CD4-positive, alpha-beta T cell treated with Interleukin-17A for 4 hours (primary cell): ENCODE measurements at places on chromosomes 3 and 15.

- DNase-seq: no peak
Measured at GRCh38 chr15:94968133-94968532, 736.8 kb downstream of the MCTP2 start.

DNA sequence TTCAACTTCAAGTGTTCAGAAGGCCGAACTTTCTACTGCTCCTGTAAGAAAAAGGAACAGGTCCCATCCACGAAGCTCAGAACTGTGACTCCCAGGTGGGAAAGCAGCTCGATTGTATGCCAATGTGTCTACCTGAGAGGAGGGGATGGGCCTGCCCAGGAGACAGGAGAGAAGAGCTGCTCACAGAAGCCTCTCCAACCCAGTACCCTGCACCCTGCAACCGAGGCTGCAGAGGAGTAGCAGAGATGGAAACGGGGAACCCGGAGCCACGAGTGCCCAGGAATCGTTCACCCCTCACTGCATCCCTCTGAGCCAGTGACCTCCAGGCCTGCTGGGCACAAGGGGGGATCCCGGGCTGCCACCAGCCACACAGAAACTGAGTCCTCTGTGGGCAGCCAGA, 86.5 kb upstream of the PRR23E start:
- DNase-seq: no peak

DNA sequence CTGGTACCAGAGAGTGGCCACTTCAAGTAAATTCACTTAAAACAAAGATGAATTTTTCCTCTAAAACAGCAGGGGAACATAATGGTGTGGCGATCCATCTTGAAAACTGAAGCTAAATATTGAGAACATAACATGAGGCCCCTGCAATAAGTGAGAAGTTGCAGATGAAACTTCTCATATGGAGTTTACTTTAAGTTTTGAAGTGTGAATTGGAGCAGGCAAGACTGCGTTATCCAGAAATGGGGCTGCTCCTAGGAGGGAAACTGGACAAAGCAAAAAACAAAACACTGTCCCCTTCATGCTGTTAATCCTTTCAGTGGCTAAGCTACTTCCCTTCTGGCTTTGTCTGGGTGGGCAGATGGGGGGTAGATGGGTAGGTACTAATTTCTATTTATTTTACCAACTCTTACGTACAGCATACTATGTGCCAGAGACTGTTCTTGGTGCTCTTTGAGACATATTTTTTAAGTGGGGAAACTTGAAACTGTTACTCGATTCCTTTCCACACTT, 172.8 kb downstream of the TAFA4 start:
- DNase-seq: no peak

DNA sequence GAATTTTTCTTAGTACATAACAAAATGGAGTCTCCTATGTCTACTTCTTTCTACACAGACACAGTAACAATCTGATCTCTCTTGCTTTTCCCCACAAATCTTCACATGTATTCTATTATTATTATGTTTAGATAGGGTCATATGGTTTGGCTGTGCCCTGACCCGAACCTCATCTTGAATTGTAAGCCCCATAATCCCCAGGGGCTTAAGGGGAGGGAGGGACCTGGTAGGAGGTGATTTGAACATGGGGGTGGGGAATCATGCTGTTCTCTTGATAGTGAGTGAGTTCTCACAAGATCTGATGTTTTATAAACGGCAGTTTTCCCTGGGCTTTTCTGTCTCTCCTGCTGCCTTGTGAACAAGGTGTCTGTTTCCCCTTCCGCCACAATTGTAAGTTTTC, 86.7 kb upstream of the SELENOK start:
- no peak for DNase-seq

DNA sequence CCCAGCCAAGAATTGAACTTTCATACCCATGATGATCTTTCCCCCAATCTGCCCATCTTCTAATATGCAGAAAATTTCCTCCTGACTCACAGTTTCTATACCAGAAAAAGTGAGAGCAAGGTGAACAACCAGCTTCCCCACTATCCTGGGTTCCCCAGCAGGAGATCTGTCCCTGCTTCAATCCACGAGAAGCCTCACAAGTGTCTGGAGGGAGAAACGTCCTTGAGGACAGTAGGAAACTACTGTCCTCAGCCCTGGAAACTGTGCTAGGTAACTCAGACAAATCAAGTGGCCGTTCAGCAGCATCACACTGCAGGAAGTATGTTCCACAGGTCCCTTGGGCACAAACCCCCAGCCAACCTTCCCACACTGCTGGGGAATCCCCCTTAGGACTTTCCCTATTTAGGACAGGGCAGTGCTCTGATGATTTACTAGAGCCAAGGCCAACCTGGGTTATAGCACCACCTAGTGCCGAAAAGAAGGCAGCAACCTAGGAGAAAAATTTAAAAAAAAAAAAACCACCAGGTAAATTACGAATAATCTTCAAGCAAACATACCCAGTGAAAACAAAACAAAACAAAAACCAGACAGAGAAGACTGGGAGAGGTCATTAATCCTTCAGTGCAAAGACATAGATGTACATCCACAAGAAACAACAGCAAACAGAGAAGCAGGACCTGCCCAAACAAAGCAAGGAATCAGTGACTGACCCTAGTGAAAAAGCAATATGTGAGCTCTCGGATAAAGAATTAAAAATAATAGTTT, 36.0 kb downstream of the MORC1 start:
- DNase-seq: peak; percentile 10

- no peak for DNase-seq
Measured at GRCh38 chr3:172629470-172629869, 81.4 kb downstream of the NCEH1 start.

- no peak for DNase-seq
Measured at GRCh38 chr3:138449490-138449889, 15.1 kb downstream of the ESYT3 start.

DNA sequence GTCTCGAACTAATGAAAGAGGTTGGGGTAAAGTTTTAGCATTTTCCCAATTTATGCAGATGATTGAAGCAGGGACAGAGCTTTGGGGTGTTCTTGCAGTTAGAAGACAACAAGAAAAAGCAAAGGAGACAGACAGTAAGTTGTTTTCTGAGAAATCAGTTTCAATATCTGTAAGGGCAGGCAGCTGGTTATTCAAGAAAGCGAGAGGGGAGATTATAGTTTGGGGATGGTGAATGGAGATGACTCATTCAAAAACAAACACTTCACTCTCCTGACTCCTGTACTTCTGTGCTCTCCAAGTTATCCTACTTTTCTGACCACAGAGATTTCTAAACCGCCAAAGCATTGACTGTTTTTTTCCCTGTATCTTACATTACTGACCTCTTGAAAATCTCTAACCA, 352.0 kb downstream of the GAP43 start:
- DNase-seq: no peak

DNA sequence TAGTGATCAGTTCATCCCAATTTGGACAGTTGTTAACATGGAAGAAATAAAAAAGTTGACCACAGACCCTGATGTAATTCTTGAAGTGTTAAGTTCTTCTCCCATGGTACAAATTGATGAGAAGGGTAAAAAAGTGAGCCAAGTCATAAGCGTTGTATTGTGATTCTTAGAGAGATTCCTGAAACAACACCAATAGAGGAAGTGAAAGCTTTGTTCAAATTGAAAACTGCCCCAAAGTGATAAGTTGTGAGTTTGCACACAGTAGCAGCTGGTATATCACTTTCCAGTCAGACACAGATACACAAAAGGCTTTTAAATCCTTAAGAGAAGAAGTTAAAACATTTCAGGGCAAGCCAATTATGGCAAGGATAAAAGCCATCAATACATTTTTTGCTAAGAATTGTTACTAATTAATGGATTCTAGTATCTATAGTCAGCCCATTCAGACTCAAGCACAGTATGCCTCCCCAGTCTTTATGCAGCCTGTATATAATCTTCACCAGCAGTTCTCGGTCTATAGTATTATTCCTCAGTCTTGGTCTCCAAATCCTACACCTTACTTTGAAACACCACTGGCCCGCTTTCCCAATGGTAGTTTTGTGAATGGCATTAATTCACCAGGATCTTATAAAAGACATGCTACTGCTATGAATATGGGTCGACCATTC, 38.2 kb downstream of the CDIN1 start:
- DNase-seq: no peak

DNA sequence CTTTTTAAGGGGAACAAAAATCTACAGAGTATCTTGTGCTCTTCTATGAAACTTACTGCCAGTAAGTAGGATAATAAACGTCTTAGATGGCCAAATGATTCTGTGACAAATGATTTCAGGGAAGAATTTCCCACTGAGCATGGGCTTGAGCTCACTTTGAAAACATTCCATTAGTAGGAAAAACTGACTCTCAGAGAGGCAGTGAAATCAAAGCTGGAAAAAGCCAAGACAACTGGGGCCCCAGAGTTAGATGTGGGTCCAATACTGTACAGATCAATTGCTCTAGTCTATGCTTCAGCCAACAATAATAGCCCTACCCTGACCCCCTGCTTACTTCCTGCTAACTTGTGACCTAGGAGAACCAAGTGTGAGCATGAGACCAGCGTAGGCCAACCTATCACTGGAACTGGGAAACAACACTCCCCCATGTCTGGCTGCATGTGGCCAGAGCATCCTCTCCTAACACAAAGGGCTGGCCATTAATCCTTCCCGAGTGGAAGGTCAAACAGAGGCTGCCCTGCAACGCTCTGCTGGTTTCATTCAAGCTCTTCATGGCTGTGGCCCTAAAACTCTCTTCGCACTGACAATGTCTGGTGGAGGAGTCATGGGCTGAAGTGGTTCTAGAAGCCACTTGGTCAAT, 68.8 kb downstream of the FOXB1 start:
- DNase-seq: no peak

GRCh38 chr3:25420147-25420546, 7.9 kb upstream of the RARB start:
- DNase-seq: no peak

DNA sequence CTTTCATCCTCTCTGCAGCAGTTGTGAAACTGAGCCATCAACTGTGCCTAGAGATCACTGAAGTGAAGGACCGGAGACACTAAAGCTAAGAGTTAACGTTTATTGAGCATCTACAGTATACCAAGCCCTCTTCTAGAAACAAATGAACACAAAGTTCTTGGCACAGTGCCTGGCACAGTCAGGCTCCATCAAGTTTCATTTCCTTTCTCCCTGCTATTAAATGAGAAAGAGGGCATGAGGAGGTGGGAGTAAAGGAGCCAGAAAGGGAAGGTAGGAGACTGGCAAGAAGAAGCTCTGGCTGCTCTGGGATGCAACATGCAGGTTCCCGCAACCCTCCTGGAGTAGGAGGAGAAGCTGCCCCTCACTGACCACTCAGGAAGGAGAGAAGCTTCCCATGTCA, 30.6 kb downstream of the CYP19A1 start:
- no peak for DNase-seq

- no peak for DNase-seq
Measured at GRCh38 chr3:141367038-141367730, 1.1 kb upstream of the ZBTB38 start.

GRCh38 chr3:13257666-13258065, 162.5 kb downstream of the NUP210 start:
- no peak for DNase-seq
